ENCODE measurements at places on chromosomes 5 and 9. TPM values are rescaled to one million over a fixed set of nuclear protein-coding genes. Genes with fewer than 3 reads are reported as not detected.

Gene WDR41
- total RNA-seq: 69.5 TPM

Gene SLC28A3
- total RNA-seq: 0.60 TPM

Gene C9orf153
- total RNA-seq: 0.08 TPM

Gene ADAMTSL2
- under 0.01 TPM for total RNA-seq

Measured in smooth muscle cell of the coronary artery (primary cell).